ENCODE measurements at places on chromosomes 3 and 15. TPM values are rescaled to one million over a fixed set of nuclear protein-coding genes. Genes with fewer than 3 reads are reported as not detected.

DNA sequence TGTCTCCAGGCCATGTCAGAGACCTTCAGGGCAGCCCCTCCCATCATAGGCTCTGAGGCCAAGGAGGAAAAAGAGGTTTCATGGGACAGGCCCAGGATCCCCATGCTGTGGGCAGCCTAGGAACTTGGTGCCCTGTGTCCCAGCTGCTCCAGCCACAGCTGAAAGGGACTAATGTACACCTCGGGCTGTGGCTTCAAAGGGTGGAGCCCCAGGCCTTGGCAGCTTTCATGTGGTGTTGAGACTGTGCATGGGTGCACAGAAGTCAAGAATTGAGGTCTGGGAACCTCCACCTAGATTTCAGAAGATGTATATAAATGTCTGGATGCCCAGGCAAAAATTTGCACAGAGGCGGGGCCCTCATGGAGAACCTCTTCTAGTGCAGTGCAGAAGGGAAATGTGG is 6.6 kb upstream of the SSR3 start:
- no peak for DNase-seq

DNA sequence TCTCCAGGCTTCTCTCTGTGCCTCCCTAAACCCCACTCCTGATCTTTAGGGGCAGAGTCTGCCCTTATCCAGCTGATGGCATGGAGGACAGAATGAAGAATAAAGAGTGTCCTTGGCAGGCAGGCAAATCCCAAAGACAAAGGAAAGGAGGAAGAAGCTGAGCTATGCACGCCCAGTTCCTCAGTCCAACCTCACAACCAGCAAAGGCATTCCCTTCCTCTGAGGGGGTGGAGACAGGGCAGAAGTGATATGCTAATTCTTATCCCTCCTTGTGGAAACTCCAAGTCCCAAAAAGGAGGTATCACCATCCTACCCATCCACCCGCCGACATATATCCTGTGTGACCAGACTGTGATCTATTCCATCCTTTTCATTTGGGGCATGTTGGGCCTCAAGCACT is 10.5 kb upstream of the CCDC54 start:
- DNase-seq = no peak

GRCh38 chr3:9942934-9943690 is 9.1 kb downstream of the PRRT3 start:
- DNase-seq = no peak

LXN gene
- total RNA-seq = 35.7 TPM

CPLX3 gene
- total RNA-seq = 0.07 TPM
